Effector memory CD8-positive, alpha-beta T cell (primary cell): ENCODE measurements at places on chromosomes 6 and 20.

DNA sequence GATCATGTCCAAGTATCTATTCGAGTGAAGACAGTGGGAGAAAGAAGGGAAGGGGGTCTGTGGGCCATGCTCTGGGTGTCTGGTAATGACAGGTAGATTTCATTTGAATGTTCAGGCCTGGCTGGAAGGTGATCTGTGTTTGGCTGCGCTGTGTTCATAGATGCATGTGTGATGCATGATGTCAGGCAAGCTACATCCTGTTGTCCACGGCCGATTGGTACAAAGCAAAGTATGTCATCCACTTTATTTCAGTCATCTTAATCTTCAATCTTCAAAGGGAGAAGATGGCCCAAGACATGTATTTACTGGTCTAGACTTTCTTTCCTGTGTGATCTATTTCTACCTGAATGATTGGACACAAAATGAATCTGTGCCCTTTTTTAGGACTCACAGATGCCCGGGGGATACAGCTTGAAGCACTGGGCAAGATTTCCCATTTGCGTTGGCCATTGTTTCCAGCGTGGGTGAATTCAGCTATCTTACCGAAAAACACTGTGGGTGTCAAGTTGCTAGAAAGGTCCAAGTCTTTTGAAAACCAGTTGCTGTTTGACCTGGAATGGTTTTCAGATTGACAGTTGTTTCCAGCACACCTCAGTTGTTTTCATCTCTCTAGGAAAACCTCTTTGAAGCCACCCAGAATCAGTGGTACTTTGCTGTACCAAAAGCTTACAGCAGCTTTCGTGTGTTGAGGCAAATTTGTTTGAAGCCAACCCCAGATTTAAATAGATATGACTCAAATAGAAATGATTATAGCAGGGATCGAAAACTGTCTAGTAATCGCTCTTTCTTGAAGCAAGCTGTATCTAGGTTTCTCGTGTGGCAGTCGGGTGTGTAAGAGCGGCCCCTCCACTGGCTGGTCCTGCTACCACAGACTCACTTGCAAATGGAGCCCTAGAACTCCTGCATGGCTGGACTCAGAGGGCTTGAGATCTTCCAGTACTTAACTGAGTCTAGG lies 27.2 kb downstream of the DUSP22 start:
- DNase-seq = no peak

DNA sequence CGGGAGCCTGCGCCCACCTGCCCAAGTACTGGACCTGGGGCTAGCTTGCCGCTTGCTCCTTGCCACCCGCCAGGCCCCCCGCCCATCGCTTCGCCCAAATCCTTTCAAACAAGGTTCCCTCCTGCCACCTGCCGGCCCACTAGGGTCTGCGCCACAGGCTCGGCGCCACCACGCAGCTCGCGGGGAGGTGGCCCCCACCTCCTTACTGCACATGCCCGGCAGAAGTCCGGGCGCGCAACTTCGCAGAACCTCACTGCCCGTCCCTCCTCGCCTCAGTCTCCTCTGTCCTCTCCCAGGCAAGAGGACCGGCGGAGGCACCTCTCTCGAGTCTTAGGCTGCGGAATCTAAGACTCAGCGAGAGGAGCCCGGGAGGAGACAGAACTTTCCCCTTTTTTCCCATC lies 11.2 kb downstream of the GNAS-AS1 start:
- no peak for DNase-seq

DNA sequence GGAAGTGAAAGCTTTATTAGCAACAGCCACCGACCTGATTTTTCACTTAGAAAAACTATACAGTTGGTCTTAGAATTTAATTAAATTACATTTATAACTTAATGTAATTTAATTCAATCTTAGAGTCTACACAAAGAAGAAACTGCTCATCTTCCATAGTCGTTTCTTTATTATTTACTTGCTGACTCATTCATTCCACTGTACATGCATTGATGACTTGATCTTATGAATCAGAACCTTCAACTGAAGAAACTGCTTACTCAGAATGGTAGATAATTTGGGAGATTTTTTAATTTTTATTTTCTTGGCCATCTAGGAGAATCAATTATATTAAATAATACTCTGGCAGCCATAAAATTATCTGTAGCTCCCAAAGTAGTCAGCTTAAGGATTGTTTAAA lies 1021.6 kb upstream of the FLRT3 start:
- DNase-seq = no peak

GRCh38 chr6:125987026-125987617 lies 782 bp downstream of the TRMT11 start:
- no peak for DNase-seq

DNA sequence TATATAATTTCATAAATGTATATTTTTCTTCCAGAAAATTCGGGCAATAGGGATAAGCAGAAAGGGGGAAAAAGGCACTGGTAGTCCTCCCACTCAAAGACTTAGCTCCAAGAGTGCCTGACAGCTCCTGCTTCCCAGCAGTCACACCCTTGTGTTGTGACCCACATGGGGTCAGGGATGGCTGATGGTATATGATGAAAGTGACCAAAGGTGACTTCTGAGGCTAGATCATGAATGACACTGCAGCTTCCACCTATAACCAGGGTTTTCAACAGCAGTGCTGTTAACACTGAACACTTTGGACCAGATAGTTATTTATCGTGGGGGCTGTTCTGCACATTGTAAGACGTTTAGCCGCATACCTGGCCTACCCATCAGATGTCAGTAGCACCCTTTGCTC lies 22.3 kb downstream of the FAM50B start:
- DNase-seq = no peak

- peak; percentile 19 for DNase-seq
Measured at GRCh38 chr6:152206072-152206818, 398.8 kb downstream of the ESR1 start.

GRCh38 chr6:20319520-20320357 lies 81.9 kb upstream of the E2F3 start:
- peak; percentile 70 for DNase-seq

- no peak for DNase-seq
Measured at GRCh38 chr6:22349051-22349450, 52.2 kb upstream of the PRL start.

GRCh38 chr6:3729603-3730344 lies 21.7 kb downstream of the PXDC1 start:
- DNase-seq = no peak

DNA sequence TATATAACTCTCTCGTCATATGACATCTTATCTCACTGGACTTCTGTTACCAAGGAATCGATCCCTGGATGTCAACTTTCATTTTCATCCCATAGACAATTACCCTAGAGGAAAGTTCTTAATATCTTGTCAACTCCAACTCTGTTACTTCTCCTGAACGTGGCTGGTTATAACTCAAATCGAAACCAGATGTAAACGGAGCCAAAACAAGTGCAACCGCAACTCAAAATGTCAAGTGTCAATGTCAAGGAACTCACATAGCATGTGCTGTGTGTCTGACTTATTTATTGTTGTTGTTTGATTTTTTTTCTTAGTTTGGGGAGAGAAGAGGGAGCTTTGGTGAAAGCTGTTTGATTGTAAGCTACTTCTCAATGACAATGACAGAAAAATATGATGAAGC lies 108.6 kb downstream of the VIP start:
- DNase-seq = no peak

DNA sequence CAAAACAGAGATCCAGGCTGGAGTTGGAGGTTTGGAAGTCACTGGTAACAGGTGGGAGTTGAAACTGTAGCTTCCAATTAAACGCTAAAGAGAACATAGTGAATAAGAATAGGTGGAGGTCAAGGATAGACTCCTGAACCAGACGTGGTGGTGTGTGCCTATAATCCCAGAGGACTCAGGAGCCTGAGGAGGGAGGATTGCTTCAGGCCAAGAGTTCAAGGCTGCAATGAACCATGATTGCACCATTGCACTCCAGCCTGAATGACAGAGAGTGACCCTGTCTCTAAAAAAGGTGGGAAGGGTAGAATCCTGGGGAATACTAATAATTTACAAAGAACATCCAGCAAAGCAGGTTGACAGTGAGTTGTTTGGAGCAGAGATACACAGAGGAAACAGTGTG lies 13.6 kb downstream of the NRSN1 start:
- DNase-seq = no peak

GRCh38 chr20:43171930-43172329 lies 17.8 kb downstream of the PTPRT start:
- DNase-seq = no peak

DNA sequence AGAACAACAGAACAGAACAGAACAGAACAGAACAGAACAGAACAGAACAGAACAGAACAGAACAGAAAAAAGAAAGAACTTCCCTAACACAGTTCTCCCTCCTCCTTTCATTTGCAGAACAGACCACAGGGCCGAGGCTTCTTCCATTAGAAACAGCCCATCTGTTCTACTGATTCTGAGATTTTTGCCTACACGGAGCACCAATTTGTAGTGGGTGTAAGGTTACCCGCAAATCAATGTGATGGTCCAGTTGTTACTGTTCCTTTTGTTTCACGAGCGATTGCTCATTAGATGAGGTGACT lies 734 bp upstream of the OGFRL1 start:
- DNase-seq = no peak

DNA sequence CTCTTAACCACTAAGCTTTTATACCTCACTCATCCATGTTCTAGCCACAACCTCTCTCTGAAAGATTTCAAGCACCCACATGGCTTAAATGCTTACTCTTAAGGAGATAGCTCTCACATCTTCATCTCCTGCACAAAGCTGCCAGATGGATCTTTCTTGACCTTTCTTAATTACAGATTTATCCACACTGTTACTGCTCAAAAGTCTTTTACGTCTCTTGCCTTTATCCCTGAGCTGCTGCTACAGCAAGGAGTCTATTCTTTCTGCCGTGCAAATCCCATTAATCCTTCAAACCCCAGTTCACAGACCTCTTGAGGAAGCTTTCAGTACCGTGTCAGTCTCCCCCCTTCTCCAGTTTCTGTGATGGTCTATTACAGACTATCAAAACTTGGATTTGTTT lies 54.6 kb downstream of the B4GALT5 start:
- no peak for DNase-seq
